Bone marrow (tissue), 2 donors: ENCODE measurements at places on chromosomes 12 and 14.

DNA sequence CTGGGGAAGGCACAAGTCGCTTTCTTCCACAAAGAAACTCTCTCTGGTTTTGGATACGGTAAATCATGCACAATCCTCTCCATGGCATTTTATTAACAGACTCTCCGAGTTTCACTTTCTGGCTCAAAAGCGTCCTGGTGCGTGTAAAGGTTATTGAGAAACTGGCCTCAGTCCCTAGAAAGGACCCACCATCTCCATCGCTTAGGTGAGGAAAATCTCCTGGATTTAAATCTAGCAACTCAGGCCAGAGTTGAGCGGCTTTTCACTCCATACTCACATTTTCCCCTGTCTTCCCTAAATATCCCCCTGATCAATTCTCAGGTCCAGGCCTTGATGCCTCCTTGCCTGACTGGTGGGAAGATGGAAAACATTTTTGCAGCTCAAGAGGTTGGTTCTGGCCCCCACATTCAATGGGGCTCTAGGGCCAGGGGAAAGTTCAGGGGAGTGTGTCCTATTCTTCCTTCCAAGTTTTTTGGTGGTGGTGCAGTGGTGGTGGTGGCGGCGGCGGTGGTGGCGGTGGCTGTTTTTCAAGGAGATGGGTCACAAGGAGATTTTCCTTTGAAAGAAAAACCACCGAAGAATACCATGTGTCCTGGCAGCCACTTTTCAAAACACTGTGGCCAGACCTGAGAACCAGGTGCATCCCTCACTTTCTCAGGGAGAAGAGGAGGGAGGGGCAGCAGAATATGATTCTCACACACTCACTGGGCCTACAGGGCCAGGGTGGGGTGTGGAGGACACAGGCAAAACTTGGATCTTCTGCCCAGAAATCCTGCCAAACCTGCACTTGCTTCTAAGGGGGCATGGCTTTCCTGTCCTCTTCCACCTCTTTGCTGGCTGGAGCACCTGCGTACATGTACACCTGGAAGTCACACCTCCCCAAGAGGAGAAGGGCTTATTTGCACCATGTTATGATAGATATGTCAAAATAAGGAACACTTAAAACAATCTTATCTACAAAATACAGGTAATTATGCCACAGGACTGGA lies 46.7 kb upstream of the PNMA1 start:
- DNase-seq, result no peak

DNA sequence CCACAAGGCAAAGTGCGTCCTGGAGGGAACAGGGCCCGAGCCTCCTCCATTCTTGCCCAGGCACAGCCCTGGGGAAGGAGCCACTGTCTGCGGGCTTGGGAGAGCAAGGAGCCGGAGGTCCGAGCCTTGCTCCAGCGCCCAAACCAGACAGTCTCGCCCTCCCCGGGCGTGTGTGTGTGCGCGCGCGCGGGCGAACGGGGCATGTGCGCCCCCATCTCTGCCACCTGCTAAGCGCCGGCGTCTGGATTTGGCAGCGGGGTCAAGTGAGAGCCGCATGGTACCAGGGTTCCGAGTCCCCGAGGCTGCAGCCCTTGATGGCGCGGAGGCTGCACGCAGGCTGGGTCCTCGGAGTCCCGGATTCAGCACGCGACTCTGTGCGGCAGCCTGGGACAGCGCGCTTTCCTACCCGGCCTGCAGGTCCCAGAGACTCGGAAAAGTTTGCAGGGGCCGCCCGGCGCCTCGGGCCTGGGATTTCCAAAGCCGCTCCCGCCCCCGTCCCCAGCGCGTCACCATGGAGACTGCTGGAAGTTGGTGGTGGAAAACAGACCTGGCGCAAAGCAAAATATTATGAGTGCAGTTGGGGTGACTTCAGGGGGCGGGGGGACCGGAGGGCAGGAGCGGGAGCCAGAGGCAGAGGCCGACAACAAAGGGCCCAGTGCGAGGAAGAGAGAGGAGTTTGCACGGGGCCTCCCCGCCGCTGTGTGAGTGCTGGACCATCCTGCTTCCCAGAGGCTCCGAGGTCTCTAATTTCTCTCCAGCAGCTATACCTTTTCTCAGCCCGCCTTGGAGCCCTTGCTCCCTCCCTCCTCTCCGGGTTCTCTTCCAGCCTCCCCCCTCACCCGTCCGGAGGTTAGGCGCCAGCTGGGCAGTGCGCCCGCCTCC lies 4.2 kb downstream of the RFX4 start:
- DNase-seq, result no peak

DNA sequence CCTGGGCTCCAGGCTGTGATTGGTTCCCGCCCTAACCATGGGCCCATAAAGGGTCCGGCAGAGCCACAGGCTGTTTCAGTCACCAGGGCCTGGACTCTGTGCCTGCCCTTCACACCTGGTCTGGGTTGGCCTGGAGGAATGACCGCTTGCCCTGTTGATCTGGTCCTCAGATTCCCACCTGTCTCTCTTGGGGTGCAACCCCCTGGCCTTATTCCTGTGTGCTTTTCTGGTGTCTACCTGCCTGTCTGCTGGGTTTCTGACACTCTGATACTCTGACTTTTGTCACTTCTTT lies 2.9 kb upstream of the KRT83 start:
- no peak for DNase-seq

DNA sequence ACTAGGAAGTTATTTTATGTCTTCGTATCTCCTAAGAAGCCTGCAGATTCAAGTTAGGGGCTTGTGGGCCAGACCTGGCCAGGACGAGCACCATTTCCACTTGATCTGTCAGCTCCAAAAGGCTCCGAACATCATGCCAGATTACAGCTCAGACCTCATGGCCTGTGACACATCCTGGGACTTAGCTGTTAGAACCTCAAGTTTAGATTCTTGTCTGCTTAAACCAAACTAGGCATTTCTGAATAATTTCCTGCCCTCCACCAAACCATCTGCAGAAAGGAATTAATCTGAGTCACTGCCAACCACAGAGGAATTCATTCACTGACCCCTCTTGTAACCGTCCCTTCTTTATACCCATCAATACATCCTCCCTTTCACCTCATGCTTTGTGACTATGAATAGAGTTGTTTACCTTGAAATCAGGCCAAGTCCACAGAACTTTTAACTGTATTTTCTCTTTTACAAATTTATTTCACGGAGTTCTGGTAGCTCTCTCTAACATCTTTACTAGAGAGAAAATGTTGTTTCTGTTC lies 120.3 kb downstream of the FBXL14 start:
- no peak for DNase-seq

DNA sequence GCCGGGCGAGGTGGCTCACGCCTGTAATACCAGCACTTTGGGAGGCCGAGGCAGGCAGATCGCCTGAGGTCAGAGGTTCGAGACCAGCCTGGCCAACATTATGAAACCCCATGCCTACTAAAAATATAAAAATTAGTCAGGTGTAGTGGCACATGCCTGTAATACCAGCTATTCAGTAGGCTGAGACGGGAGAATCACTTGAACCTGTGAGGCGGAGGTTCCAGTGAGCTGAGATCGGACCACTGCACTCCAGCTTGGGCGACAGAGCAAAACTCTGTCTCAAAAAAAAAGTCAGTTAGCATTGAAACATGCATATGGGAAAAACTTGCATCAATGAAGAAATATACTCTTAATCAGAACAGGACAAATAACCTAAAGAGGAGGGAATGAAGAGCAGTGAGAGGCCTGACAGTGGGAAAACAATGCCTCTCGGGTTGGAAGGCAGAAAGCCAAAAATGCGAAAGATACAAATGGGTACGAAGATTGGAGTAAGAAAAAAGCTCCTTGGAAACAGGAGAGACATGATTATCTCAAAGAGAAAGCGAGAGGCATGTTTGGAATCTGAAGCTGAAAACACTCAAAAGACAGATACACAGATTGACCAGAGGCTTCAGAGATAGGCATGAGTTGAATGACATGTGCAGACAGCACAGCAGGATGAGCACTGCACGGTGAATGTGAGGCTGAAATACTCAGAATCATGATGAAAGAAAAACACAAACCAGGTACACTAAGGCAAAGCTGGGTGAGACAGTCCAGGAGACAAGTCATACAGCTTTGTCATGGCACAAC lies 30.6 kb downstream of the RESF1 start:
- no peak for DNase-seq

DNA sequence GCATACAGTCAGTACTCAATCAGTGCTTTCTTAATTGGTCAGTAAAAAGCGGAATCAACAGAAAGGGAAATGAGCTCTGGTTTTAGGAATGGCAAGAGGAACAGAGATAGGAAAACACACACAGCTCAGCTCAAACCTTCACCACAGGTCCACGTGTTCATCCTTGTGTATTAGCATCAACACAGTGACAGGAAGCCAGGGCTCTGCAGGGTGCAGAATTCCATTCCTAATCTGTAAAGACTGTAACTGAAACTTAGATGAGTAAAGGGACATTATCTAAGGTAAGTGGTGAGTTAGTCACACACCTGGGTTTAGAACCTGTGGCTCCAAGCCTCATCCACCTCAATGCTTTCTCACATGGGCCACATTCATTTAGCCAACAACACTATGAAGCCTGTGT lies 1242.2 kb upstream of the TMEM132C start:
- no peak for DNase-seq

DNA sequence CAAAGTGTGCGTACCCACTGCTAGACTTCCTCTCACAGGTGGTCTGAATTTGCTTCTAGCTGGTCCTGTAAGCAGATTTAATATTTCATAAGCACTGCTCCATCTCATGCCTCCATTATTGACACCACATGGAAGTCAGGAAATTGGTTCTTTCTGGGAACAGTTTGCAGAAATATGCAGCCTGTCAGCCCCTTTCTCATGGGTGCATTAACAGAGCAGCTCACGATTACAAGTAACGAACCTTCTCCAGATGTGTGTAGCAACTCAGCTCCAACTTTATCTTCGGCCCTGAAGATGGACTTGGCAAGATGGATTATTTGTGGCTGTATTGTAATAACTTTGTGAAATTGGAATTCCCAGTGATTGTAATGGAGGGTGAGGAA lies 214.5 kb upstream of the DDHD1 start:
- no peak for DNase-seq

DNA sequence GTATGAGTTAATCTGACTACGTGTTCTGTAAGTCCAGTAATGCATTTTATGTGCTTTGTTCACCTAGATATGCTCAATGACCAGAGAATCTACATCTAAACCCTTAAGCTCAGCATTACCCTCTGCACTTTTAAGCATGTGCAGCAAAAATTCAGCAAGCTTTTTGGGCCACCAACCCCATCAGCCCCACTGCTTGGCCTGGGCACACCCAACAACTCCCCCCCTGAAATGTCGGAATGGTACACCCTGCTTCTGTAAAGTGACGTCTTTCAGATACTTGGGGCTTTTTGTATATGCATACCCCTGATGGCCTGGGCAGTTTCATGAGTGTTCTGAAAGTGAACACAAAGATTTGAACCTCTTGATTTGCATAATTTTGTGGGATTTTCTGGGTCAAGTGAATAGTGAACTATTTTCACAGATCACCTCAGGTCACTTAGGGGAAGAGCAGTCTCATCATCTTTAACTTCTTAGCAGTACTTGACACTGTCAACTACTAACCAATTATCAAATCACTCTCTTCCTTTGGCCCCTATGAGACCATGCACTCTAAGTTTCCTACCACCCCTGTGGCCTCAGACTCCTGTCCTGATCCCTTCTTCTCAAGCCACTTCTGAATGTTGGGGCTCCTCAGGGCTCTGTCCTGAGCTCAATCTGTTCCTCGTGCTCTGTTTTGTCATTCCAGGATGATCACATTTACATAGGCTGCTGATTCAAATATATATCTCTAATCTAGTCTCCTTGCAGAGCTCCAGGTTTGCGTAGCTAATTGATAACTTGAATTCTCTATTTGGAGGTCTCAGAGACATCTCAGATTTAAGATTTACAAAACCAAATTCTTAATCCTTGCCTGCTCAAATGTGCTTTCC lies 36.3 kb upstream of the PPM1A start:
- DNase-seq, result no peak

DNA sequence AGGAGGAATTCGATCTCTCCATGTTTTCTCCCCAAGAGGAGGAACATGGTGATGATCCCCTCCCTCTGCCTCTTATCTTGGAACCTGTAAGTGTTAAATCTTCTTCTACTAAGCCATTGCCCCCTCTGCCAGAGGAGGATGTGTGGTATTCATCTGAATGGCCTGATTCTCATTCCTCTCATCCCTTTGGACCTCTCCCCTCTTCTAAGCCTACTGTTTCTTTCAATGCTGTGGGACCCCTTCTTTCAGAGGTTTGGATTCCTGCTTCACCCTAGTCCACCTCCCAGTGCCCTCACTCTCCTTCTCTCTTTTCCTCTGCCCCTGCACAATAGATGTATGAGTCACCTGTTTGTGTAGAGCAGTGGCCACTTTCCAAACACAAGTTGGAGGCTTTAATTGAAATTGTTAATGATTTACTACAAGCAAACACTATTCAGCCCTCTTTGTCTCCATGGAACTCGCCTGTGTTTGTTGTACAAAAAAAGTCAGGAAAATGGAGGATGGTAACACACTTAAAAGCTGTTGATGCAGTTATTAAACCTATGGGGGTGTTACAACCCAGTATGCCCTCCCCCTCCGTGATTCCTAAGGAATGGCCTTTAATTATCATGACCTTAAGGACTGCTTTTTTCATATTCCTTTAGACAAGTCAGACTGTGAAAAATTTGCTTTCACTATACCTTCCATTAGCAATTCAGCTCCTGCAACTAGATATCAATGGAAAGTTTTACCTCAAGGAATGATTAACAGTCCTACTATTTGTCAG lies 192.1 kb upstream of the ALG10B start:
- no peak for DNase-seq

GRCh38 chr12:98803468-98804209 lies 158.5 kb downstream of the APAF1 start:
- DNase-seq, result no peak

DNA sequence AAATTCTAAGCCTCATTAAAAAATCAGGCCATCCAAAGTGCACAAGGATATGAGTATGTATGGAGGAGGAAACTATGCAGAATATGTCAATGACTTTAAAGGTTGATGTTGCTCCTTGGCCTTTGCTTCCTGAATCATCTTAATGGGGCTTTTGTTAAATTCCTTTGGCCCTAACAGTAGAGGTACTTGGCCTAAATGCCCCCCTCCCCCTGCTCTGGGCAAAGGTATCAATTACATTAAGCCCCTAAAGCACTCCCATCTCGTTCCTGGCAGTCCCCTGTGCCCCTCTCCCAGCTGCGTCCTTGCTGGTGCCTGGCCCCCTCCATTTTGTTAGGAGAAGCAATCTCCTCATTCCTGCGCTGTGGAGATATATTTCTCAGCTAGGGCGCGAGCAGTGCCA lies 4.8 kb downstream of the COPZ1 start:
- no peak for DNase-seq

DNA sequence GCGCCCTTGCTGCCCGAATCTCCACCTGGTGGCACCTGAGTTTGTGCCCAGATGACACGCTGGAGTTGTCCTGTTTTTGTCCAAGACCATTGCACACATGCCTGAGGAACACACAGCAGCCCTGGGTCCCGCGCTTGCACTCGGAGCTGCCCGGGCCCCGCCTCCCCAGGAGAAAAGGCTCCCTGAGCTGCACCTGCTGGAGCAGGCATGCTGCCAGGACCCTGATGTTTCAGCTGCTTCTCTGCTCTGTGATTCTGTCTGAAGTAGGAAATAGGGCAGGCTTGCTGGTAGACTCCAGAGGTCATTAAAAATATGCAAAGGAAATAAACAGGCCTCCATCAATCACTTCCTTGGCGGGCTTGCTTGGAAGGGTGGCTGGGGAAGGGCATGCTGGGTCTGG lies 271.6 kb downstream of the CACNA1C start:
- no peak for DNase-seq
